ENCODE measurements at places on chromosomes 12 and 14.

- DNase-seq, result no peak
These were observed 256.1 kb downstream of the NAV3 start for GRCh38 chr12:78086553-78087362.

- no peak for DNase-seq
These were observed 446.1 kb upstream of the TMEM132C start for GRCh38 chr12:127820846-127821245.

DNA sequence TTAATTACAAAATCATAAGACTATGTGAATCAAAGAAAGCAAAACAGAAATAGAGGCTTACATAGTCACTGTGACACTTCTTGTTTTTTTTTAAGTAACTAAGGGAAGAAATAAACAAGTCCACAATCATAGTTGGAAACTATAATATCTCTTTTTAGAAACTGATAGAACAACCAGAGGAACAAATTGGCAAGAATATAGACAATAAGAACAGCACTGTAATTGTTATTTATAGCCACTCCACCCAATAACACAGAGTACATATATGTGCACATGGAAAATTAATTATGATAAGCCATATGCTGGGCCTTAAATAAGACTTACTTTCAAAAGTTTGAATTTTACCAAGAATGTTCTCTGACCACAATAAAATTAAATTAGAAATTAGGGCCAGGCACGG is 101.1 kb downstream of the PLEKHG7 start:
- no peak for DNase-seq

DNA sequence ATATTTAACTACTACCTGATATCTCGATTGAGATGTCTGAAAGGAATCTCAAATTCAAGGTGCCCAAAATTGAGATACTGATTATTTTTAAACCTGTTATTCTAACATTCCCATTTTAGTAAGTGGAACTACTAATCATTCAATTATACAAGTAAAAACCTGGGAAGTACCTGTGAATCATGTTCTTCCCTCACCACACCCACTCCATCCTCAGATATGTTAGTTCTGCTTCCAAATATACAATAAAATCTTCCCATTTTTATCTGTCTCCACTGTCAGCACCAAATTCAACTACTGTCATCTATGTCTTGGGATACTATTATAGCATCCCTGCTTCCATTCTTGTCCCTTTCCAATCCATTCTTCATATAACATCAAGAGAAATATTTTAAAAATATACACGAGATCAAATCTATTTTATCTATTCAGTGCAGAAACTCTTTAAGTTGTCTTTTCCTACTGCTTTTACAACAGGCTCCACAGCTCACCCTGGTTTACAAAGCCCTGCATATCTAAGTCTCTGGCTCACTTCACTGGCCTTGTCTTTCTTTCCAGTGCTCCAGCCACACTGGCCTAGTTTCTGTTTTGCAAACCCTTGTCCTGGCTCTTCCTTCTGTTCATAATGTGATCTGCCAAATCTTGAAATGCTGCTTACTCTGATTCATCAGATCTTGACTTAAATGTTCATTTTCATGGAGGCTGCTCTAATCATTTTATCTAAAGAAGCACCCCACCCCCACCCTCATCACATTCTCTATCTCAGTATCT is 122.3 kb downstream of the PTPRR start:
- no peak for DNase-seq

DNA sequence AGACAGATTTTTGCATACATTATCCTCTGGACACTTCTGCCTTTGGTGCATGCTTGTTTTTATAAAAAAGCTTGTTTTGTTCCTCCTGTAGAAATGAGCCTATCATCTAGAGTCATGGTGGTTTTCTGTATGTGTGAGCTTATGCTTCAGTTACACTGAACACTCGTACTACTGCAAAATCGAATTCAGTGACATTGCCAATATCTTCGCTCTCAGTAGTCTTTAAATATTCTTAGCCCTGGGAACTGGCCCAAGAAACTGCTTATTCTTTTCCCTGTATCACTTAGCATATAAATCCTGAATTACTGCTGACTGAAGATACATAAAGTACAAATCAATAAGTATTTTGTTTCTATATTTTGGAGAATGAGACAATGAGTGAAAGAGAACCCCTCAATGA is 70.5 kb downstream of the RGS6 start:
- no peak for DNase-seq

GRCh38 chr14:65281991-65282895 is 130.3 kb upstream of the FUT8 start:
- DNase-seq, result no peak

DNA sequence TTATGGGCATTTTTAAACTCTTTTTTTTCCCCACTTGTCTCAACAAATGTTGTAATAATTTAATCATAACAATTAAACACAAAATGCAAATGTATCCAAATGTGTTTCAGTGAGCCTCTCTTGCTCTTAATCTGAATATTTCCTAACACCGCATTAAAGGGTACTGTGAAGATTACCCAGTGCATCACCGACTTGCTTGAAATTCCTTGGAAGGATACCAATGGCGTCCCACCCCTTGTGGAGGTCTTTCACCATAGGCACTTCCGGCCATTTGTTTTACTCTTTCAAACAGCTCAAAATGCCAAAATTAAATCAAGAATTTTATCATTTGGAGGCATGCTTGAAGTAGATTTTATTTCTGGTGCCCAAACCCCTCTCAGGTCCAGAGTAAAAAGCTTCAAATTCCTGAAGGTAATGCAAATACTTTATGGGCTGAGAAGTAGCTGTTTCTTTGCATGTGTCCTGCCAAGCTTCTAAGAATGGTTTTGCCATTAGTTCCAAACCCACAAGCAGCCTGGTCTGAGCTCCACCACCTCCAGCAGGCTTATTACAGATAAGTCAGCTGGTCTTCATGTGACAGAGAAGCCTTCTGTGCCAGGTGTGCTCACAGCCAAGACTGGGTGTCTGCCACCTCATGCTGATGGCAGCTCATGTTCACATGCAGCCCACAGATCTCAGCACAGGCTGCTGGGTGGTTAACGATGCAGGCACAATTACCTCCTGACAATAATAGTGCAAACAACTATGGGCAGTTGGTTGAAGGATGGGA is 16.4 kb upstream of the NUDT4 start:
- no peak for DNase-seq

GRCh38 chr12:112557951-112558630 is 139.3 kb downstream of the PTPN11 start:
- no peak for DNase-seq

- DNase-seq, result no peak
These were observed 232.2 kb downstream of the NUAK1 start for GRCh38 chr12:105906561-105906960.

DNA sequence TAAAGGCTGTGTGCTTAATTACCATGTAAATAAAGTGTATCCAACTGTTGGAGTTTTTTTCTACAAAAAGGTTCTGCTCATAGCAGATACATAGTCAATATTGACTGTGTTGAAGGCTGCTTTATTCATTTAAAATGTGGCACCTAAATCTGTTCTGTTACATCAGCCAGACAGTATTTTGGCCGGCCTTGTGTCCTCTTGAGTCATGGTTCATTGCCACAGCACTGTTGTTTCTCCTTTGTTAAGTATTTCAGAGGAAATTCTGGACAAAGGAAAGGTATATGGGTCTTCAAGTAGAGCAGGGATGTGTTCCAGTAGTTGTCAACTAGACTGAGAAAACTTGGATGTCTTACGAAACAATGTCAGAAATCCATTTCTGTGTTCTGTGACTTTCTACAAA is 95.5 kb downstream of the SLC38A6 start:
- no peak for DNase-seq

- no peak for DNase-seq
These were observed 8.9 kb upstream of the SAV1 start for GRCh38 chr14:50676814-50677516.

DNA sequence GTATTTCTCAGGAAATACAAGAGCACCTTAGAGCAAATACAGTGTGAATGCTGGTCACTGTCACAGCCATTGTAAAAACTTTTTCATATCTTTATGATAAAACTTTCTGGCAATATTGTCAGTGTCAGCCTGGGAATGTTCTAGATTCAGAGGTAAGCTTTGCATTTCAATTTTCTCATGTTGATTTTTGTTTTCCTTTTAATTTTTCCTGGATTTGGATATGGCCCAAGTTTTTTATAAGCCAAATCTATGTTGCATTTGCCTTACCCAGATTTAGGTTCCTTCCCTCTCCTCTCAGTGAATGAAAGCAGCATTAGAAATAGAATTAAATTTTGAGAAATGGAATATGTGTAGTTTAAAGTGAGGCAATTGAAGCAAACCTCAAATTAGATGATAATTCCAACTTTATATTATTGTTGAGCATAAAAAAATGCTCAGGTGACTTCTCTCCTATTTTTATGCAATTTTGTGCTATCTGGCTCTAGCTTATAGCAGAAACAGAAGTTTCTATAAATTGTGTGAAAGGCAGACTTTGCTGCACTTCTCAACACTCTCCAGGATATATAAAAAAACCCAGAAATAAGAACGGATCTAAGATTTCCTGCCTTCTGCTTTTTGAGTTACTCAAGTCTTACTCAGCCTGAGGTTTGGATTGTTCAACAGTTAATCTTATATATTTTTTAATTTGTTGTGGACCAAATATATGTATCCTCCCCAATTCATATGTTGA is 368.2 kb upstream of the PRICKLE1 start:
- DNase-seq, result no peak

- DNase-seq, result no peak
These were observed 393 bp upstream of the DCAF5 start for GRCh38 chr14:69153152-69153872.

GRCh38 chr12:51809193-51809592 is 39.3 kb downstream of the FIGNL2 start:
- DNase-seq, result no peak

GRCh38 chr12:117986705-117987469 is 18.1 kb upstream of the KSR2 start:
- DNase-seq, result no peak

DNA sequence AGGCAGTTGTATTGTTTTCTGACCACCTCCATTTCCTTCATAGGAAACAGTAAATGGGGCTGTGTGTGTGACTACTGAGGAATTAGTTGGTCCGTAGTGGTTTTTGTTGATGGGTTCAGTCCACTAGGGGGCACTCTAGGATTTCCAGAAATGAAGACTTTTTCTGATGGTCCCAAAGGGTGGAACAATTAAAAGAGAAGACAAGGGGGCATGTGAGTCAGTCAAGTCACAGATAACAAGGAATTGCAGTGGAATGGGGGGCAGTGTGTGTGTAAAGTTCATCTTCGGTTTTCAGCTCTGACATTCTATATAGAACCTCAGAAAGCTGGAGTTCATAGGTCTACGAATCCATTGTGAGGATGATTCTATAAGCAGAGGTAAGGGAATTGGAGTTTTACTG is 186.6 kb upstream of the OR4E1 start:
- no peak for DNase-seq

GRCh38 chr12:49990273-49990672 is 17.5 kb downstream of the AQP6 start:
- no peak for DNase-seq

GRCh38 chr14:24426912-24427536 is 2.4 kb downstream of the CBLN3 start:
- no peak for DNase-seq

DNA sequence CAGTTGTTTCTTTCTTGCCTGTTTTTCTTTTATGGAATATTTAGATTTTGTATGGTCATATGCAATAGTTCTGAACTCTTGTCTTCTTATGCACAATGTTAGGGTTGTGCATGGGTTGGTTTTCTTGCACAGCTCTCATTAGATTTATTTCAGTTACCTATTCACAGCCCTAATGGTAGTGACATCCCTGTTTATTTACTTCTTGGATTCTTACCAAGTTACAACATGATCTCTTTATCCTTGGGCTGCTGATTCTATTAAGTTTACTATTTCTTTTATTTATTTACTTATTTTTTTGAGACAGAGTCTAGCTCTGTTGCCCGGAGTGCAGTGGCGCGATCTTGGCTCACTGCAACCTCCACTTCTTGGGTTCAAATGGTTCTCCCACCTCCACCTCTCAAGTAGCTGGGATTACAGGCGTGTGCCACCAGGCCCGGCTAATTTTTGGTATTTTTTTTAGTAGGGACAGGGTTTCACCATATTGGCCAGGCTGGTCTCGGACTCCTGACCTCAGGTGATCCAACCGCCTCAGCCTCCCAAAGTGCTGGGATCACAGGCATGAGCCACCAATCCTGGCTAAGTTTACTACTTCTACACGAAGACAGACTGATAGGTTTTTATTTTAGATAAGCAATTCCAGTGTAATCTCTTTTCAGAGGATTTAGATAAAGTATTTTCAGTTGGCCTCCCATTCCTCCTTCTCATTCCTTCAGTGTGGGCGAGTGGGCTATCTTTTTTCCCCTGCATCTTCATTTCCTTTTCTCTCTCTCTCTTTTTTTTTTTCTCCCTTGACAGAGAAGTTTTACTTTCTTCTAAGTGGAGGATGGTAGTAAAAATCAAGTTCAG is 395.1 kb upstream of the RGS6 start:
- no peak for DNase-seq

DNA sequence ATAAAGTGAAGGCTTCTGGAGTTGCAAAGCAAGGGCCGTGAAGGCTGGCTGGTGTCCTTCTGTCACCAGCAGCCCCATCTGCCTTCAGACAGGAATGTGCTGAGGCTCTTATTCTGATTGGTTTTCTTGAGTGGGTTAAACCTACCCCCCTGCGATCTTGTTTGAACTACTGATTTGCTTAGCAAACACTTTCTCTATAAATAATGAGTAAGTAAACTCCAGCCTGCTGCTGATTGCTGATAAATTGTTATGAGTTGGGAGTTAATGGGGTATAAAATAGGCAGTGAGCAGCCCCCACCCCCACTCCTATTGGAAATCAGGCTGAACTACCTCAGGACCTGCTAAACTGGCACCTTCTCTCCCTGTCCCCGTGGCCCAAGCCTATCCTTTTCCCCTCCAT is 146.1 kb upstream of the NOS1 start:
- DNase-seq, result no peak

DNA sequence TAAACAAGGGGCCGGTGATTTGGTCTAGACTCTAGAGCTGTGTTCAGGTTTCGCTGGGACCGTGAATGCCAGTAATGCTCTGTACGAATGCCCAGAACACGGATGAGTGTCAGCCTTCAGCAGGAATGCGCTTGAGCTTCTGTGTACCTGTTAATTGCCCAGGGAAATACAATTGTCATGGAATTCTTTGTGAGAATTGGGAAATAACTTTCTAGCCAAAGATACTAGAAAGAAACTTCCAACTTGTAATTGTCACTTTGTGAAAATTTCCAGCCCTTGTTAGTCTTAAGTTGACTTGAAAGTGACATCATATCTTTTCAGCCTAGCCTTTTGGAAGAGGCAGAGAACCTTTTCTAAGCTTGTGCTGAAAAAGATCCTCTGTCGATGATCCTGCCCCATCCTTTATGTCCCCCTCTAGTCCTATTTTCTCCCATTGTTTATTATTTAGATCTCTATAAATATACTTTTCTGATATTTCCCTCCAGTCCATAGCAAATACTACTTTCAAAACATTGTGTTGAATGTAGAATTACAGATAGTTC is 2.7 kb downstream of the CHST11 start:
- DNase-seq, result no peak

- DNase-seq, result peak; percentile 20
These were observed 33.6 kb upstream of the CRY1 start for GRCh38 chr12:107126796-107127481.

DNA sequence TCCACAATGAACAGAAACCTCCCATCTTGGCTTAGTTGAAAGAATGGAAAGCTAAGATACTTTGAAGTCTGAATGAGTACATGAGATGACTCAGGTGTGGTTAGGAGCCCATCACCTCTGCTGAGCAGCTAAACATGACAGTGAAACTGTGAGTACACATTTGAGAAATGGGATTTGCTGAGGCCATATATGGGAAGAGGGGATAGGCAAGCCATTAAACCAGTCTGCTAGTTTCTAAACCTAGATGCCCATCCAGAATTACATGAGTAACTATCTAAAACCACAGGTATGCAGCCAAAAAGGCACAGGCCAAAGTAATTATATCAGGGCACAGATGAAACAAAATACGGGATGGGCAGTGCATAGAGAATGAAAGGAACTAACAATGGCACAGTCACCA is 41.2 kb downstream of the NKX2-1 start:
- DNase-seq, result no peak
